ENCODE measurements at places on chromosomes 1 and 21.
A peak's percentile ranks its signal among the peaks of the same experiment; 100 is the strongest.

GRCh38 chr1:9203511-9203982, 31.0 kb upstream of the H6PD start:
- no peak for DNase-seq

DNA sequence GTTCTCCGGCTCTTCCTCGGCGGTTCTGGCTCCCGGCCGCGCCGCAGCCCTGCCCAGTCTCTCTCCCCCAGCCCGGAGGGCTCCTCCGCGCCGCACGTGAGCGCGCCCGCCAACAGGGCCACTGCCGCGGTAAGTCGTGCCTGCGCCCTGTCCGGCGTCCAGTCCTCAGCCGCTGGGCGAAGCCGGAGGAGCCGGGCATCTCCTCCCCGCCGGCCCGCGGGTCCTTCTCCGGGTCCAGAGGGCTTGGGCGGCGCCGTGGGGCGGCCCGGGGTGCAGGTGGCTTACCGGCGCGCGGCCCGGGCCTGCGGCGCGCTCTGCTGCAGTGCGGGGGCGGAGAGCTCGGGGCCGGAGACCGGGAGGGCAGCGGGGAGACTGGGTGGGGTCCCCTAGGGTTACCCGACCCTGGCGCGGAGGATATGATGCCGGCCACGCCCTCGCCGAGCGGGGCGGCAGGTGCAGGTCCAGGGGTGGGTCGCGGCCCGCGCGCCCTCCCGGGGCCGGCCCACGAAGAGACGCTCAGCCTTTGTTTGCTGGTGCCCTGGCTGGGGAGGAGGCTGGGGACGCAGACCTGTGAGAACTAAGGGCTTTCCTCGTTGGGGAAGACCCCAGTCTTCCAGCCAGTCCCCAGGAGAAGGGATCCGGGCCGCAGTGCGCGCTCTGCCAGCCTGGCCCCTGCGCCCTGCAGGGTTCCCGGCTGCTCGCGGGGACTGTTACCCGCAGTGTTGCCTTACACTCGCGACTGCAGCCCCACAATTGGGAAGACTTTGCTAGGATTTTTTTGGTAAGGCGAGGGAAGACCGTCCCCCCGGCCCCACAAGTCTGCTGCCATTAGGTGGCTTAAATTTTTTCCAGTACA, at the start of gene DOP1B:
TSS of gene DOP1B (plus strand) at position 10 of the 856 bp plus-strand sequence. CDS start 7,910 bp downstream, outside the sequence.
- DNase-seq, result peak; percentile 46

- no peak for DNase-seq
Observed at GRCh38 chr1:172185996-172186395, 234.5 kb upstream of the C1orf105 start.

DNA sequence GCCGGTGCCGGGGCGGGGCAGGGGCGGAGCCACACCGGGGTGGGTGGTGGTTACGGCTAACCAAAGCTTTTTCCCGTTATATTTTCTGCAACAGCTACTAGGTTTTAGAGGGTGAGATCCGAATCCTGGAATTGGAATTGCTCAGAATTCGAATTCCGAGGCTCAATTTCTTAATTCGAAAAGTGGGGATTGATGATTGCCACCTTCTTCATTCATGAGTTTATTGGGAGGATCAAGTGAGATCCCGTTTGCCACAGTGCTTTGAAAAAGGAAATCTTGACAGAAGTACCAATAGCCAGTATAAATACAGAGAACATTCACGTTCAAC, 207 bp upstream of the SVBP start:
- DNase-seq, result no peak

DNA sequence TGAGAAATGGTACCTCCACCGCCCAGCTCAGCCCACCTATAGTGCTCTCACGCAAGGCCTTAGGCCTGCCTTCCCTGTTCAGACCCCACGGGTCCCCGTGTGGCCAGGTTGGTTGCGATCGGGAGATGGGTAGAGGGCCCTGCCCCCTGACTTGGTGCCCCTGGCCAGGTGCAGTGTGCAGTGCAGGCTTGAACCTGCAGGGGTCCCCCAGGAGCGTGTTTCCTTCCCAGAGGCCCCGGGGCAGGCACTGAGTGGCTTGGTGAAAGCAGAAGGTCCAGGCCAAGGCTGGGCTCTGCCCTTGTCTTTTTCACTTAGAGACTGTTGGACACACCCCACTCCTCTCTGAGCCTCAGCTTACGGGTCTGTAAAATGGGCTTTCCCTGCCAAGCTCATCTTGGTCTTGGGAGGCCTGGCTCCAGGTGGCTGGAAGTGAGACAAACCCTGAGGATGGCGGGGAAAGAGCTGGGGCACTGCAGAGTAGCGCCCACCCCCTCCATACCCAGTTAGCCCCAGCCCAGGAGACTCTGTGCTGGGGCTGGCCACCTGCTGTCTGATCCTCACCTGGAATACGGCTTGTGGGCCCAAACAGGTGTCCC, 9.3 kb upstream of the HES5 start:
- no peak for DNase-seq

GRCh38 chr1:41658431-41659158, 174.1 kb upstream of the EDN2 start:
- DNase-seq, result no peak

DNA sequence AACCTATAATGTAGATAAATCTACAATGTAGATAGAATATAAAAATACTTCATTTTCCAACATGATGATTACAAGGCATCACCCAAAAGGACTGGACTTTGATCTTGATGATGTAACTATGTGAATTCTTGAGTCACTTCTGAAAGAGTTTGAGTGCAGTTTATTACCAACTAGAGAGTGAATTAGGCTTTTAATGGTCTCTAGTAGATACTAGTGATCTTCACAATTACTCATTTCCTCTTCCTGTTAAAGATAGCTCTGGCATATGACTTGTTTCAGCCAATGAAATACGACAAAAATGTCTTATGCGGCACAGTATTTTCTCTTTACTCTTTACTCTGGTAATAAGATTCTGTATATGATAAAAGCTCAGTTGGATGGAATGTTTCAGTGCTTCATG, 1588.1 kb upstream of the B3GALT2 start:
- DNase-seq, result no peak

DNA sequence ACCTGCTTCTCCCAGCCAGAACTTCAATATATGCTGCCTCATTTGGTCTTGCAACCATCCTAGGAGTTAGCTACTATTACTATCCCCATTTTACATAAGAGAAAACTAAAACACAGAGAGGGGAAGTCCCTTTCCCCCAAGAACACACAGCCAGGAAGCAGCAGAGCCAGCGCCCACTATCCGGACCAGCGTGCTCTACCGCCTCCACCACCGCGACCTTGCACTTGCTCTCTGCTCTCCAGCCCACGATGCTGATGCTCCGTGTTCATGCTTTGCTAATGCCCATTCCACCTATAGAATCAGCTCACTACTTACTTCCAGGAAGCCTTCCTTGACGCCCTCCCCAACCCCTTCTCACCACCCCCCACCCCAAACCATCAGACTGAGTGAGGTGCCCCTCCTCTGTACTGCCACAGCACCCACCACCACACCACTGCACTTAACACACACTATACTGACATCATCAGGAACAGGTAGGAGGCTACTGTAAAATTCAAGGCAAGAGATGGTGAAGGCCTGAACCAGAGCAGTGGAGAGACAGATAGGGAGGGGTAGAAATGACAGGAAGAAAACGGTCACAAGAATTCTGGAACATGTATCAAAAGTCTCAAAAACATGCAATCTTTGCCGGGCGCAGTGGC, 9.4 kb downstream of the TMEM53 start:
- no peak for DNase-seq

DNA sequence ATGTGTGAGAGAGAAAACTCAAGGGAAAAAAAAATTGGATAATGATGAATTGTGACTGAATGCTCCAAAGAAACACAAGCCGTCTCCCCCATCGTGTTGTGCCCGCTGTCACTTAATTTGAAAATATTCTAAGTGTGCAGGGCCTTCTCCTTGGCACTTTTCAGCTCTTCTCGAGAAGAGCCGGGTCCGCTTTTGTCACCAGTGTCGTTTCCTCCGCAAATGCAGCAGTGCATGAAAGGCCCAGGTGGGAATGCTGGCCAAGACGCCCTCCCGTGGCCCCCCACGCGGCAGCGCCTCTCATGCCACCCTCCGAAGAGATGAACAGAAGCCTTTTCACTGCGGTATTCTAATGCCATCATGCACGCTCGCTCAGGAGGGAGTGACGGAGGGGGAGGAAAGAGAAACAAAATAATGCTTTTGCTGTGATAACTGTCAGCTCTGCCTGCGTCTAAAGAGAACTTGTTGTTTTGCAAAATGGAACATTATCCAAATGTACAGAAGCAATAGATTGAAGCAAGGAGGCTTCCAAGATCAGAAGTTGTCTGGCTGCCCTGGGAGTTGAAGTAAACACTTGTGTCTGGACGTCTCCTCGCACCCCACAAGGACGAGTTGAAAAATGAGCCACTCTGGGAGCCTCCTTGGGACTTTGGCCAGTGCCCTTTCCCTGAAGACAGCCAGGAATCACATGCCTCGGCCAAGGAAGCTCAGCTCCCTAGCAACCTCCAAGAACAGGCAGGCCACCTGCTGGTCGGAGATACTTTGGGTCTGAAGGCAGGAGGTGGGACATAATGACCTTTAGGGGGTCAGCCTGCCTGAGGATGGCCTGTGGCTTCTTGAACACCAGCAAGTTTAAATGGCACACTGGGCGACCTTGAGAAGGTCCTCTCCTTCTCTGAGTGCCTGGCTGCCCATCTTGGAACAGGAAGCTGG, 166.1 kb upstream of the ZC3H12A start:
- no peak for DNase-seq

DNA sequence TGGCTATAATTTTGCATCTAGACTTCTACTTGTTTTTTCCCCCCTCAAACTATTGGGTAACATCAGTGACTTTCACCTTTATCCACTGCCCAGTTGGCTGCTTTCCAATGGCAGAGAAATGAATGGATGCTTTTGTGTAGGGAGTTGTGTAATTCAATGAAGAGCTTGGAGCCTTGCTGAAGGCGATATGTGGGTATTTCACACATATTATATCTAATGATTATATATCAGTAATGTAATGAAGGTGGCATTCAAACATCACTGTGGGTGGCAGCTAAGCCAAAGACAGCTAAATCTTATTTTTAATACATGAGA, 81.2 kb downstream of the TGFB2 start:
- no peak for DNase-seq

DNA sequence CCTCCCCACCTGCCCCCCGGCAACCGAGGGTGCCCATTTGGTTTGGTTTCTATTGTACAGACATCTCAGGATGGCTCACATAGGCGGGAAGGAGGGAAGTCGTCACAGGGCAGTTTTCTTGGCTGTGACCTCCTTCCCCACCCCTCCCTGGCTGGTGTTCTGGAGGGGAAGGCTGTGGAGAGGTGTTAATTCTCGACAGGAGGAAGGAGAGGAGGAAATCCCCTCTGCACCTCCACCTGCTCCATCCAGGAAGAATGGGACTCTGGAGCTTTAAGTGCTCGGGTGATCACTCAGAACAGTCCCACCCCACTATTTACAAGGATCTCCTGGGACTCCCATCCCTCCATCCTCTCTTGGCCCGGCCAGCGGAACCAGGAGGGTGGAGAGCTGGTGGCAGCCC, 7.6 kb downstream of the MEX3A start:
- no peak for DNase-seq

GRCh38 chr1:40153073-40153770, 8.0 kb upstream of the RLF start:
- peak; percentile 89 for DNase-seq

DNA sequence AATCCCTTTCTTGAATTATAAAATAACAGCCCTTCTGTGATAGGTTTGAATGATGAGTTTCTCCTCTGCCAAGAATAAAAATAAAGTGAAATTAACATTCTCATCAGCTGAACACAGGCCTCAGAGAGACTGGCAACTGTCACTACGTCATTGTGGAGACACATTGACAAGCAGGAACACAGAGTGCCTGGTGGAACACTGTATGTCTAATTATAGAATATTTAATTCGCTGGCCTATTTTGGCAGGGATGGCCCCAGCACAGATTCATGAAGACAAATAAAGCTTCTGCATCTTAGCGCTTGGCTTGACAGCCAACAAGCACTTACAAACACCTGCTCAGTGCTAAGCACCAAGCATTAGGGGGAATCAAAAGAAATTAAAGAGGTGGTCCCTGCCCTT, 52.0 kb upstream of the SMYD2 start:
- peak; percentile 67 for DNase-seq

GRCh38 chr1:165635329-165635728, 4.3 kb downstream of the MGST3 start:
- no peak for DNase-seq

DNA sequence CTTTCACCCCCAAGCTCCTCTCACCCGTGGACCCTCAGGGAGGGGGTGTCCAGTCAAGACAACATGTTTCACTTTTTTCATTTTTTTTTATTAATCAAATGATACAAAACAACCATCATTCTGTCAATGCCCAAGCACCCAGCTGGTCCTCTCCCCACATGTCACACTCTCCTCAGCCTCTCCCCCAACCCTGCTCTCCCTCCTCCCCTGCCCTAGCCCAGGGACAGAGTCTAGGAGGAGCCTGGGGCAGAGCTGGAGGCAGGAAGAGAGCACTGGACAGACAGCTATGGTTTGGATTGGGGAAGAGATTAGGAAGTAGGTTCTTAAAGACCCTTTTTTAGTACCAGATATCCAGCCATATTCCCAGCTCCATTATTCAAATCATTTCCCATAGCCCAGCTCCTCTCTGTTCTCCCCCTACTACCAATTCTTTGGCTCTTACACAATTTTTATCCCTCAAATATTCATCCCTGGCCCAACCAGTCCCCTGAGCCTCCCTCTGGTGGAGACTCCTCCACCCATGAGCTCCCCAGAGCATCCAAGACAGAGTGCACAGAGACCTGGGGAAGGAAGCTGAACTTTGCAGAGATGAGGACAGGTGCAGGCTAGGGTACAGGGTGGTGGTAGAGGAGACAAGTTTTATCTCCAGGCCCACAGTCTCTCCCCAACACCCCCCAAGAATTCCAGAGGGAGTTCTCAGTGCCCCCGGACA, 1.4 kb upstream of the S100A16 start:
- no peak for DNase-seq

DNA sequence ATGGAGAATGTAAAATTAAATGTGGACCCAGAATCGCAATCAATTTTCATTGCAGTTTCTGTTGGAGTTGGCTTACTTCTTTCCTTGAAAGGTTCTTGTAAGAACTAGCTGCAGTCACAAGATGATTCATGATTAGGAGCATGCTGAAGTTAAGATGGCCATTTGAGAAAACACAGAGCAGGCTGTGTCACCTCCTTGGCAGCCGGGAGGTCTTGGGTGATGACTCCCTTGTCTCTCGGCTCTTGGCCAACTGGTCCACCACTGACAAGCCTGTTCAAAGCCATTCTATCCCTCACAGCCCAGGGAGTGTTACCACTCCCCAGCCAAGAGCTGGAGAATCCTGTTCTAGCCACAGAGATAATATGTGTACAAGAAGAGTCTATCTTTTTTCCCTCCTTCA, 40.6 kb downstream of the OPTC start:
- no peak for DNase-seq

GRCh38 chr21:45300786-45301520, 13.3 kb upstream of the POFUT2 start:
- no peak for DNase-seq

GRCh38 chr1:218266356-218266755, 18.7 kb upstream of the RRP15 start:
- no peak for DNase-seq

- no peak for DNase-seq
Observed at GRCh38 chr1:240004086-240004749, 87.5 kb upstream of the FMN2 start.

GRCh38 chr1:225885336-225885735, 3.2 kb upstream of the TMEM63A start:
- DNase-seq, result no peak

Measured in NCI-H1092 (cell line).